ENCODE measurements at places on chromosomes 7 and 10.
A peak's percentile ranks its signal among the peaks of the same experiment; 100 is the strongest.

- no peak for DNase-seq
Observed at GRCh38 chr10:100014071-100014762, 4.5 kb upstream of the DNMBP start.

DNA sequence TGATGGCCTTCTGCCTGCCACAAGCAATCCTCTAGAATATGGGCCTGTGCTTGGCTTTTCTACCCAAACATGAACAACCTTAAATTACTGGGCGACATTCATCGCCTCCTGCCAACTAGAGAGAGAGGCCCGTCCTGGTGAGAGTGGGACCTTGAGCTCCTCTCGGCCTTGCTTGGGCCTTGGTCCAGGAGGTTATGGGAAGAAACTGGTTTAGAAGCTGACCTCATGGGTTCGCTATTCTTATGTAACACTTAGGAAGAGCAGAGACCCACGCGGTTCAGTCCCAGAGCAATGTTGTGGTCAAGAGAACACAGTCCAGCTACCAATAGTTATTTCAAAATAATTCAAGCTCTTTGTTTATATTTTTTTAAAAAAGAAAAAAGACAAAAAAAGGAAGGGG lies 176.3 kb upstream of the ZNF32 start:
- DNase-seq, result no peak

GRCh38 chr7:23570592-23571200 lies 26.5 kb upstream of the CCDC126 start:
- peak; percentile 69 for DNase-seq

- DNase-seq, result no peak
Observed at GRCh38 chr7:158133515-158134271, 453.9 kb downstream of the PTPRN2 start.

- DNase-seq, result no peak
Observed at GRCh38 chr10:35486297-35486990, 118.7 kb upstream of the GJD4 start.

DNA sequence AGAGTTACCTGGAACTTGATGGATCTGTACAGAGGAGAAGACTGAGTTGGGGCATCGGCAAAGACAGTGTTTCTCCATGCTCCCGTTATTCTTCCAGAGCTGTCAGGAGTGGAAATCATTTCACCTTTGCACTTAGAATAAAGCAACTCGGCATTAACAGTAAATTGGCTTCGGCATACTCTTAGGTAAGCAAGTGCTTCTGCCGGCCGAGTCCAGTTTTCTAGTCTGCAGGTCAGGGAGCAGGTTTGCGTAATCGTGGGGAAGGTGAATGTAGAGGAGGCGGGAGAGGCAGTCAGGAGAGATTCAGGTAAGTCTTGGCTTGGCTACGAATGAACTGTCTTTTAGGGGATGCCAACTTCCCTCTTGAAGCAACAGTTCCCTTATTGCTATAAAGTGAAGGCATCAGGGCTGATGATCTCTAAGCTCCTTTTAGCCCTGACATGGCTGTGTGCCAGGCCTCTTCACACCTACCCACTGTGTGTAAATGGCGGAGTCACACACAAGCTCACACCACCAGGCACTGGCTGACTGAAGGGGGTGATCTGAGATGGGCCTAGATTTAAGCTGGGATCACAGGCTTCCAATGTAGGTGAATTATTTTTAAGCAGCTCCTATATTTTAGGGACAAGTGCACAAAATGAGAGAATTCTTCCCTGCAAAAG lies 127.1 kb downstream of the GATA3 start:
- no peak for DNase-seq

DNA sequence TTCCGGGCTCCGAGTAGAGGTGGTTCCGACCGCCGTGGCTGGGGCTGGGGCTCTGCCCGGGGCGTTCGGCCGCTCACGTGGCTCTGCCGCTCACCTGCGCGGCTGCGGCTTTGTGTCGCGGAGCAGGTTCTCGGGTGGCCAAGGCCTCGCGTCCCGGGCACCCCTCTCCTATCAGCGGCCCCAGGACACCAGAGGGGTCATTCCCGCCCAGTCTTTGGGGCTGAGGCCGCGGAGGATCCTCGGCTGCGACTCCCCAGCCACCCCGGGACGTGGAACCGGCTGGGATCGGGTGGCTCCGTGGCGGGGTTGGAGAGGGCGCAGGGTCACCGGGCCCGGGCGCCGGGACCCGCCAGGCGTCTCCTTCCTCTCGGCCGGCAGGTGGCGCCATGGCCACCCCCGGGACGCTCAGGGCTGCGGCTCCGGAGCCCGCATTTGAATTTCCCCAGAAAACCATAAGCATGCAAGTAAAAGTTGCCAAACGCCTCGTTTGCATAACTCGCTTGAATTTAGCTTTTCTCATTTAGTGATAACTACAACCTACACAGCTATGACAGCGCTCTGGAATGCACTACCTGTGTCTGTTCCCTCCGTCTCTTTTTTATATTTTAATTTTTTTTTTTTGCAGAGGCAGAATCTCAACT lies 1.2 kb downstream of the COL26A1 start:
- peak; percentile 65 for DNase-seq

- no peak for DNase-seq
Observed at GRCh38 chr10:53135213-53135896, 362.8 kb upstream of the MBL2 start.

DNA sequence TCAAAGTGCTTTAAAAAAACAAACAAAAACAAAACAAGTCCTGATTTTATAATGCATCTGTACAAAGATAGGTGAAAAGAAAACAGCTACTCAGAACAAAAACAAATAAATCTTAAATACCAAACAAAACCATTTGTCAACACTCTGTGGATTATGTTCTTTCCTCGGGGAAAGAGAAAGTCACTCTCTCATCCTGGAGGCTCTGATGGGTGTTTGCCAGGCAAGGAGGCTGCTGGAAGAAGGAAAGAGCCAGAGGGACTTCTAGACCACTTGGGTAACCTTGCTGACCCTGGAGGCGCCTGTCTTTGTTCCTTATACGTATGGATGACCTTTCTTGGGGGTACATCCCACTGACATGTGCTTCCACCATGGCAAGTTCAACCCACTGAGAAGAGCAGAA lies 92.8 kb downstream of the ZRANB1 start:
- DNase-seq, result no peak

DNA sequence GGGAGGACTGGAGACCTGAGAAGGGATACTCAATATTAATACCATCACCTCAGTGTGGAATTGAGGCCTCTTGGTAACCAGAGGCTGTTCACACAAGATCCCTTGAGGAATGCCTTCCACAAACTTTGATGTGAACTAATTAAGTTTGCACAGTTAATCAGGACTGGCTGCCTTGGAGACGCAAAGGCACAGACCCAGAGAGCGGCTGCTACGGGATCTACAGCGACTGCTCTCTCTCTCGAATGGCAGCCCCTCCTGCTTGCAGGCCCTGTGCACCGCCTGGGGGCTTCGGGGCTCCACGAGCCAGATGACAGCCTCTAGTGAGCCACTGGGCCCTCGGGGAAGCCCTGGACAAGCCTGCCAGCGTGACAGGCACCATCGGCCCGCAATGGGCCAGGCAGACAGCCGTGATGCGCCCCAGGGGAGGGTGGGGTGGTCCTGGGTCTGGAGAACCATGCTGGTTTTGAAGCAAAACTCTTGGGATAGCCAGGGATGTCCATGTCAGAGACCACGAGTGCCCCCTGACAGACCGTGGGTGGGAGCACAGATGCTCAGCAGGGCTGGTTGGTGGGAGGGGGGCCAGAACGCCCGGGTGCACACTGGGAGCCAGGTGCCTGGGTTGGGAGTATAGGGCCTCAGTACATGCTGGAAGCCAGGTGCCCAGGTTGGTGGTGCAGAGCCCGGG lies 195.6 kb downstream of the ELFN1 start:
- no peak for DNase-seq

- DNase-seq, result no peak
Observed at GRCh38 chr7:101202603-101202918, 1.7 kb upstream of the MOGAT3 start.

GRCh38 chr7:42002654-42003053 lies 234.4 kb downstream of the GLI3 start:
- DNase-seq, result no peak

DNA sequence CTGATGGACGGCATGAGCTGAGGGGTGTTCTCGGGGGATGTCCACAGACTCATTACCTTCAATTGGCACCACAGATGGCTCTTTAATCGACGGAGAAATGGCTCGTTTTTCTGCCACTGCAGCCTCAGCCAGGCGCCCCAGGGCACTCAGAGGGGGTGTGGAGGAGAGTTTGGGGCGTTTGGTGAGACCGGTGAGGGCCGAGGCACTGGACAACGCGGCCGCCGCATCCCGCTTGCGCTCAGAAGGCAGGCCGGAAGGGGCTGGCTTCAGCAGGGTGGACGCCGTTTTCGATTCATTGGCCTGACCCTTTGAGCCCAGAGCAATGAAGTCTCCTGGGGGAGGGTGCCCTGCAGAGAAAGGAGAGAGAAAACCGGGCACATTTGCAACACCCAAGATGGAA lies 1.3 kb downstream of the INTS1 start:
- DNase-seq, result no peak

- DNase-seq, result no peak
Observed at GRCh38 chr7:13846386-13846785, 143.1 kb downstream of the ETV1 start.

DNA sequence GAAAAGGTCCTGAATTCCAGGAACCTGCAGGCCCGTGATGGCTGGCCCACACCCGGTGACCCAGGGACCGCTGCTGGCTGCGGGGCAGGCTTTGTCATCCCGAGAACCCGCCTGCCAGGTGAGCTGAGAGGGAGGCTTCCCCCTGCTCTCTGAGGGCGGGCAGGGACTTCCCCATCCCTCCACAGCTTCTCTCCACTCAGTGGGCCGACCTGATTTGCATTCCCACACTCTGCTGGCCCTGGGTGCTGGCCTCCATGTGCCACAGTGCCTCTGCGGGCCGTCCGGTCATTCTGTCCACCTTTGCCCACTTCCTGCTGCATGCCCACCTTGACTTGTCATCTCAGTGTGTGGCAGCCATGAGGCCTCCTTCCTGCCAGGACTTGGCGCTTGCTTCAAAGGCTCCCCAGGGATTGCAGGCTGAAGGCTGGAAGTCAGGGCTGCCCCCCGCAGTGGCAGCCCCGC lies 35.3 kb downstream of the PALD1 start:
- peak; percentile 8 for DNase-seq

DNA sequence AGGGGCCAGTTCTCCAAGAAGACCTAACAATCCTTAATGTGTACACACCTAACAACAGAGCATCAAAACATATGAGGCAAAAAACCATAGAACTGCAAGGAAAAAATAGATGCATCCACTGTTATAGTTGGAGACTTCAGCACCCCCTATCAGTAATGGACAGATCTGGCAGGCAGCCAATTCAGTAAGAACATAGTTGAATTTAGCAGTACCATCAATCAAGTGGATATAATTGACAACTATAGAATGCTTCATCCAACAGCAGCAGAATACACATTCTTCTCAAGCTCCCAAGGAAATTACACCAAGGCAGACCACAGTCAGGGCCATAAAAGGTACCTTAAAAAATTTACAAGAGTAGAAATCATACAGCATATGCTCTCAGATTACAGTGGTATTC lies 42.2 kb downstream of the POLL start:
- no peak for DNase-seq

DNA sequence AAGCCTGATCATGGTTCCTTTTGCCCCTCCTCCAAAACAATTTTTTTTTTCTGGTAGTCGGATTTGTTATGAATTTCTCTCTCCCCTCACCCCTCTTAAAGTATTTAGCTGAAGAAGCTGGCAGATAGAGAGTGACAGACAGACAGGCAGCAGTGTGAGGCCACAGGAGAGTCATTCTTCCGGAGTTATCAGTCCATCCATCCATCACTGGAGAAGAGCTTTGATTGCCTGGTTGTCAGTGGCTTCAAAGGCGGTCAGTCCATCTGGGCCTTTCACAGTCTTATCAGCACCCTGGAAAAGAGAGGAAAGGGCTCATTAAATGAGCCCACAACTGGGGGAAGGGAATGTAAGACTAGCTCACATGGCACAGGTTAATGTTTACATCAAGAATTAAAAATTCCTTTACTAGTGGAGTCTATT lies 47.4 kb downstream of the MTPN start:
- no peak for DNase-seq

DNA sequence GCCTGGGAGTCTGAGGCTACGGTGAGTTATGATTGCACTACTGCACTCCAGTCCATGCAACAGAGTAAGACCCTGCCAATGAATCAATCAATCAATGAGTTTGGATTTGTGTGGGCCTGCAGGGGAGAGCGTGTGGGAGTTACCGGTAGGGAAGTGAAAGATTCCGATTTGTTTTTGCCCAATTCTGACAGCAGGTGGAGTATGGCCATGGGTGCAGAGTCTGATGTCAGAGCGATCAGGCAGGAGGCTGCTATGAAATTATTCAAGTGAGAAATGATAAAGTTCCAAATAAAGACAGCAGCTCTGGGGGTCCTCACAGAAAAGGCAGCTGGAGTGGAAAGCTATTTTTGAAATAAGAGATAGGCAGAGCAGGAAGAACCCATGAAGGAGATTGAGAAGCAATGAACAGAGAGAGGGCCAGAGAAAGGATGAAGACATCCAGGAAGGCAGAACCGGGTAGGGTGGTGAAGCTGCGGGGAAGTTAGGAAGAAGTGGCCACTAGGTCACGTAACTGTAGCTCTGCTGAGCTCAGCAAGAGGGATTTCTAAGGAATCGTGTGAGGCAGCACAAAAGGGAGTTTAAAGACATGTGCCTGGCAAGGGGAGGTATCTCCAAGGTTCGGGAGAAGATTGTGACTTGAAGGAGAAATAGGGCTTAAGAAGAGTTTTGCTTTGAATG lies 93.7 kb upstream of the NMT2 start:
- DNase-seq, result no peak

GRCh38 chr10:10657139-10657760 lies 360.4 kb upstream of the CELF2 start:
- no peak for DNase-seq

- DNase-seq, result no peak
Observed at GRCh38 chr7:20157456-20157855, 59.7 kb downstream of the MACC1 start.

Data from activated CD4-positive, alpha-beta T cell treated with anti-CD3 and anti-CD28 coated beads, Interleukin-2, Interleukin-4, amounts not matched to agents 100 ng/mL and 50 ng/mL, durations not matched to agents 16 hours and 8 hours (primary cell).